ENCODE measurements at places on chromosomes 12 and 14.

GRCh38 chr14:69038455-69039287 lies 59.6 kb upstream of the ACTN1 start:
- no peak for DNase-seq

DNA sequence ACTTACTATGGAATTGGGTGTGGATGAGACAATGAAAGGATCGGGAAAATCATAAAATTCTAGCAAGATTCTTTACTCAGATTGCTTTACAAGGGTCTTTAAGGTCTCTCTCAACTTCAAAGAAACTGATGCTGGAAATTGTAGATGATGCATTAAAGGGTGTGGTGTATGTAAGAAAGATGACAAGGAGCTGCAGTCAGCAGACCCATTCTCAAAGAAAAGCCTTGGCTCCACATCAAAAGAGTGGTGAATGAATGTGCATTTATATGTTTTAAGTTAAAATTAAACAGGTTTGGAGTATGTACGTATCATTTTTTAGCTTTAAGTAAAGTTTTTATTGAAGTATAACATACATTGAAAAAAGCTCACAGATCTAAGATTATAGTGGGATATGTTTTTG lies 194.5 kb downstream of the C12orf75 start:
- DNase-seq, result no peak

- DNase-seq, result no peak
Observed at GRCh38 chr14:89428173-89428523, 11.1 kb upstream of the FOXN3 start.

GRCh38 chr14:33924566-33925100 lies 26.2 kb downstream of the EGLN3 start:
- no peak for DNase-seq

- DNase-seq, result no peak
Observed at GRCh38 chr14:100894416-100894815, 9.1 kb downstream of the RTL1 start.

GRCh38 chr12:9727813-9728212 lies 5.1 kb downstream of the CLECL1 start:
- no peak for DNase-seq

- DNase-seq, result no peak
Observed at GRCh38 chr14:81839056-81839455, 305.4 kb upstream of the SEL1L start.

DNA sequence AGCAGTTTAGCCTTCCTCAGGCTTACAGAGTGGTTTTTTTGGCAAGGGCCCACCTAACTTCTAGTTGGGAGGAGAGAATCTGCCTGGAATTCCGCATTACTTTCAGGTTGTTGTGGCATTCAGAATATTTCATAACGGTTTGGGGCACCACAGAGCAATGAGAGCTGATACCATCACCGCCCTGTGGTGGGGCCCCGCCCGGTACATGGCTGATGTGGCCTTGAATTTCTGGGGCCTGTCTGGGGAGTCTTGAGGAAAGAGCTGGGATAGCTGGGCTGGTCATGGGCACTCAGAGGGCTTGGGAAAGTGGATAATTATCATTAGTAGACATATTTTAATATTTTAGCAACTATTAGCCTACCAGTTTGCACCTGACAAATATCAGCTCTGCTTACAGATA lies 4.2 kb downstream of the TESPA1 start:
- DNase-seq, result no peak

- no peak for DNase-seq
Observed at GRCh38 chr12:124387528-124387911, 92.6 kb downstream of the RFLNA start.

DNA sequence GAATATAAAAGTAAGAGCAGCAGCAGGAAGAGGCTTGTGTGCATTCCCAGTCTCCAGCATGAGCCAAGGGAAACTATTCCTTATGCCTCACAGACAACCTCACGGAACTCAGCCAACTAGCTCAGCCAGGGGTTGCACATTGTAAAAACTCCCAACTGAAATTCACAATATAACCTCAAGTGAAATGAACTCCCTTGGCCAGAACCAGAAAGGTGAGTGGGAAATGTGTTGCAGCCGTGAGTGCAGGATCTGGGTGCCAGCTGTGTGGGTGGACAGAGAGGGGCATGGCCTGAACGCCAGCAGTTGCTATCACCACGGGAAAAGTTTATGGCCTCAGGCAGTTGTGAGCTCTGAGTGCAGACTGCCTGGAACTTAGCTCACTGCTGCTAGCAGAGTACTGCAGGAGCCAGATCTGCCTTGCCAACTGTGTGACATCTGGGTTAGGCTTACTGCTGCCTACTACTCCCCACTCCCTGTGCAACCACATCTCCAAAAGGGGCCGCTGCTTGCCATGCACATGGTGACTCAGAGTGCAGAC lies 2.3 kb upstream of the CLEC1A start:
- DNase-seq, result no peak

GRCh38 chr14:106691601-106692291 lies 1165.4 kb downstream of the TMEM121 start:
- DNase-seq, result peak; percentile 12

- DNase-seq, result no peak
Observed at GRCh38 chr12:128796439-128797118, 27.2 kb downstream of the SLC15A4 start.

DNA sequence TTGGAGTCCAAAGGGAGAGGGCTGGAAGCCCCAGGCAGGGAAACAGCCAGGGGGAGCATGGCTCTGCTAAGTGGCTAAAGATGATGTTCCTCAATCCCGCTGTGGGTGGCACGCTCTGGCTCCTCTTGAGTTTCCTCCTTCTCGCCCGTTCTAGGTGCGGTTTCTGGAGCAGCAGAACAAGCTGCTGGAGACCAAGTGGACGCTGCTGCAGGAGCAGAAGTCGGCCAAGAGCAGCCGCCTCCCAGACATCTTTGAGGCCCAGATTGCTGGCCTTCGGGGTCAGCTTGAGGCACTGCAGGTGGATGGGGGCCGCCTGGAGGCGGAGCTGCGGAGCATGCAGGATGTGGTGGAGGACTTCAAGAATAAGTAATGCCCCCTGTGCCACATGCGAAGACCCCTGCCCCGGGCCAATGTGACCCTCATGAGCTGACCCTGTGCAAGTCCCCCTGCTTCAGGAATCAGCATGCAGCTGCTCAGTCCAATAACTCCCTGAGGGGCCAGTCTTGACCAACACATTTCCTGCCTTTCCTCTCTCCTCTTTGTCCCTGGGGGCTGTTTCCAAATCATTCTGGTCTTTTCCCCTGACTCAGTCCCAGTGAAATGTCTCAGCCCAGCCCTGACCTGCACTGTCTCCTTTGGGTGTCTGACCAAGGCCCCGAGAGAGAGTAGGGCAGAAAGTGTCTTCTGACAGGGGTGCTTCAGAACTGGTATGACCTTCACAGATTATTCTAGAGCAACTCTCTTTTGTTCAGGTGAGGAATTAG lies 2.1 kb downstream of the KRT7 start:
- no peak for DNase-seq

- DNase-seq, result no peak
Observed at GRCh38 chr12:54225666-54226065, 36.9 kb upstream of the SMUG1 start.

GRCh38 chr12:50614167-50614759 lies 109.5 kb downstream of the DIP2B start:
- DNase-seq, result no peak

DNA sequence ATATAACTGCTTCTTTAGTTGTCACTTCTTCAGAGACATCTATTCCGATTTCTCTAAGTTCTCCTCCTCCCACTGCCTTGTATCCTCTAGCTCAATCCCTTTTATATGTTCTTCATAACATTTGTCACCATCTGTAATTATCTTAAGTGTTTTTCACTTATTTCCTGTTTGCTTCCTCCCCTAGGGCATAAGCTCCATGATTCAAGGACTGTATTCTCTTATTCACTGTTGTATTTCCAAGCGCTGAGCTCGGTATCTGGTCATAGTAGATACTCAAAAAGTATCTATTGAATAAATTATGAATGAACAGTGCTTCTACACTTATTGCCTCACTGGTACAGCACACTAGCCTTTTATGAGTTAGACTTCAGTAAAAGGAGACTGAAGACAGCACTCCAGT lies 109.0 kb upstream of the TMPO start:
- DNase-seq, result no peak

DNA sequence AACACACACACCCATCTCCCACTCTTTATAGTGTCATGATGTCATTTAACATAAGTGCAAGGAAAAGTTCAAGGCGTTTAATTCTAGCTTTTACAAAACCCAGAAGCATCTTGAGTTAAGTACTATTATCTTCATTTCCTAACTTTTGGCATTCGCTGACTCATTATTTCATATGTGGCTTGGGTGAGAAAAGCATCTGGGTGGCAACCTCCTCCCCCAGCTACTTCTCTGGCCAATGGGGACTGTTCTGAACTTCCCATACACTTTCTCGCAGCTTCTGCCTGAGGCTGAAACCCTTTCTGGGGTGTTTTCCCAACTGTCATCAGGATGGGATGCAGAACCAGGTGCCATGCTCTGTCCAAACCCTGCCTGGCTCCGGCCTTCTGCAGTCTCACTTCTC lies 2.8 kb upstream of the MARK3 start:
- no peak for DNase-seq

DNA sequence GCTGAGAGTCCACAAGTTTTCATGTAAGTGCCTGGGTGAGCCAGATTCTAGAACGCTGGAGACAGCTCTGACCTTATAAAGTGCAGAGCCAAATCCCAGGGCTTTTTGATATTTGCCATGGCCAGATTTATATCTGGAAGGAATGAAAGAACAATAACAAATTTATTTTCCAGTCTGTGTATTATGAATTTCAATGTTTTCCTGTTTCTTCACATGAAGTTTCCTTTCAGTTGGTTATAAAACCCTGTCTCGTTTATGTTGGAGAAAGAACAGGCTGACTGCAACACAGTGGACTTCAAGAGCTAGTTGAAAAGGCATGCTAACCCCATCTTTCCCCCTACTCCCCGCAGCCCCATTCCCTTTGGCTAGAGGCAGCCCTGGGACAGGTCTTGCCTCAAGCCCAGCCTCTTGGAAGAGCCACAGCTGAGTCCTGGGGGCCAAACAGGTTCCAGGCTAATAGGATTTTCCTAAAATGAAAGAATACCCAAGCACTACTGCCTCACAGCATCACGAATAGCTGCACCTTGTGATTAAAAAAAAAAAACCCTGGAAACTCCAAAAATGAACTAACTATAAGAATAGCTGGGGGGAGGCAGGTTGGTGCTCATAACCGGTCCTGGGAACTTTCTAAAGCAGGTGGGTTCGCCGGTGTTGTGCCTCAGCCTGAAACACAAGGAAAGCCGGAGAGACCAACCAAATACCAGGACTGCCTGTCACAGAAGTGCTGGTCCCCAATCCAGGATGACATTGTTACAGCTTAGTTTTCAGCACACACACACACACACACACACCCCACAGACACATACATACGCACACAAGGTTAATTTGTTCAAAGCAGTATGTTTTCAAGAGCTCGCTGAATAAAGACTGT lies 1.5 kb downstream of the FBLN5 start:
- no peak for DNase-seq

DNA sequence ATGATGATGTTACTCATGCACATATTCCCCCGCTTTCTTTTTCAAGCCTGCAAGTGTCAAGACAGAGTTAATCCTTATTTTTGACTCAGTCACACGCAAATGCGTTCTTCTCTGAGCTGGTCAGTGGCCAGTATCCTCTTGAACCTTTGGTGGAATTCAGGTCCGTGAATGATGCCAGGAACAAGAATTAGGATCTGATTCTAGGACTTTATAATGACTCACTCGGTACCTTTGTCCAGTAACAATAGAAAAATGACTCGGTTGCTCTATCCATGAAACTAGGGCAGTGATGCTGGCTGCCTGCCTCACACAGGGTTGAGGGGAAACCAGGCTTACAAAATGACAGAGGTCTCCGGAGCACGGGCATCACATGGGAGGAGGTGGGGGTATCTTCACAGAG lies 185.8 kb upstream of the NUDT4 start:
- DNase-seq, result no peak

- DNase-seq, result no peak
Observed at GRCh38 chr12:92764831-92765230, 62.0 kb downstream of the PLEKHG7 start.

DNA sequence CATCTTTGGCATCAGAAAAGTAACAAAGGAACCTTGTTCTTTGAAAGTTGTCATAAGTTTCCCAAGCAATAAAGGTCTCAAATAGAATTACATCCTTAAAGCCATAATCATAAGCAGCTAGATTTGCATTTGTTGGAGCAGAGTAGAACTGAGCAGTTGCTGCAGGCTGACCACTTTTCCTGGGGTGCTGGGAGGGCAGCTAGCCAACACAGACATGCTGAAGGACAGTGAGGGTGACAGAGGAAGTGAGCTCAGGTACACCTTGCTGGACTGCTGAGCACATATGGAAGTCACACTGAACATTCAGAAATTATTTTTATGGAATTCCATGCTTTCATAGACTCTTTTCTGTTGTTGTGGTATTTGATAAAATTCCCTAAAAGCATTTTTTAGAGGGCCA lies 66.2 kb downstream of the MARK3 start:
- DNase-seq, result no peak

DNA sequence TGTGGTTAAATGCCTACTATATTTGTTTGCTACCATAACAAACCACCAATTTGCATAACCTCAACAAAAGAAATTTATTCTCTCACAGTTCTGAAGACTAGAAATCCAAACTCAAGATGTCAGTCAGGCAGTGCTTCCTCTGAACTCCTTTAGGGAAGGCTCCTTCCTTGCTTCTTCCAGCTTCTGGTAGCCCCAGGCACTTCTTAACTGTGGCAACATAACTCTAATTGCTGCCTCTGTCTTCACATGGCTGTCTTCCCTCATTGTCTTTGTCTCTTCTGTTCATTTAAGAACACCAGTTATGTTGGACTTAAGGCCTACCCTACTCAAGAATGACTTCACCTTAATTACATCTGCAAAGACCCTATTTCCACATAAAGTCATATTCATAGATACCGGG lies 206.9 kb downstream of the SYT1 start:
- no peak for DNase-seq

DNA sequence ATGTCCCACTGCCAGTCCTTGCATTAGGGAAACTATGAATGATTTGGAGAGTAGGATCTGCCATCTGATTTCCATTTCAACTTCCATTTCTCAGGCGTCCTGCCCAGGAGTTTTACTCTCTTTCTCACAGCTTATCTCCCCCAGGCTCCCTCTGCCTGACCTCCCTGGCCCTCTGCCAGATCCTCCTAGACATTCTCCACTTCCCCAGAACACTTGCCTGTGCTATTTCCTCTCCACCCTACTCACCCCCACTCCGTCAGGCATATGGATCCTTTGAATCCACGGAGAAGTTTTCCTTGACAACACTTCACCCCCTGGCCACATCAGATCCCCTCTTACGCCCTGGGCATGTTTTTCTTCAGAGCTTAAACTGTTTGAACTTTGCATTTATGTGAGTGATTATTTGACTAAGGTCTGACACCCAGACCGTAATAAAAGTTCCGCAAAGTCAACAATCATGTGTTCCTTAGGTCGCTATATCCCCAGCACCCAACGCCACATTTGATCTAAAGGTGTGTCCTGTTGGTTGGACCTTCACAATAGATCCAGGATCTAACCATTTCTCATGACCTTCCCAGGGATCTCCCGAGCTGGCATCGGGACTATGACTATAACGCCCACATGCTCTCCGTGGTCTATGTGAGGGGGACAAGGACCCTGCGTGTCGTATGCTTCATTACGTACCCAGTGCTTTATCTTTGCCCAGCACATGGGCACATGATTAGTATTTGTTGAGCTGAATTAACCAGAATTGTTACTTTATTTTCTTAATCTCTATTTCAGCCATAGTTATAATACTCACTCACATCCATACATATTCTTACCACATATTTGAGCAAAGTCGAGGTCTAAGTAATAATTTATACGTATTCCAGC lies 255.8 kb upstream of the FOXN3 start:
- no peak for DNase-seq

GRCh38 chr14:65321370-65321875 lies 91.1 kb upstream of the FUT8 start:
- no peak for DNase-seq
